ENCODE measurements at places on chromosomes 2 and 18.

DNA sequence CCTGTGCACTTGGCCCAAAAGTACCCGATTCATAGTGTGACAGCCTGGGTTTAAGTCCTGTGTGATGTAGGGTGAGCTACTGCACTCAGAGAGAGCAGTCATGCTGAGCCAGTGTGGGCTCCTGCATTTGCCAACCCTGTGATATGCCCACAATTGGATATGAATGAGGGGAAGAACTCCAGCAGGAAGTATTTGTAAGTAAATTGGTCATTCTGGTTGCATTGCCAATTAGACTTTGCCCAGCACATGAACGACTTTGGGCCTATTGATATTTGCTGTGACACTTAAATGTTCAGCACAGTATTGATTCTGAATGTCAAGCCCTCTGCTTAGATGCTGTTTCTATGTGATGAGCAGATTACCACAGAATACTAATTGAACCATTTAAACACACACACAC lies 570.9 kb downstream of the PIK3C3 start:
- DNase-seq: no peak

GRCh38 chr2:96528700-96529375 lies 7.7 kb upstream of the ARID5A start:
- no peak for DNase-seq

GRCh38 chr2:3356799-3357198 lies 20.8 kb downstream of the EIPR1 start:
- DNase-seq: no peak

- no peak for DNase-seq
These were observed 44.3 kb downstream of the CALCRL start for GRCh38 chr2:187403568-187404260.

DNA sequence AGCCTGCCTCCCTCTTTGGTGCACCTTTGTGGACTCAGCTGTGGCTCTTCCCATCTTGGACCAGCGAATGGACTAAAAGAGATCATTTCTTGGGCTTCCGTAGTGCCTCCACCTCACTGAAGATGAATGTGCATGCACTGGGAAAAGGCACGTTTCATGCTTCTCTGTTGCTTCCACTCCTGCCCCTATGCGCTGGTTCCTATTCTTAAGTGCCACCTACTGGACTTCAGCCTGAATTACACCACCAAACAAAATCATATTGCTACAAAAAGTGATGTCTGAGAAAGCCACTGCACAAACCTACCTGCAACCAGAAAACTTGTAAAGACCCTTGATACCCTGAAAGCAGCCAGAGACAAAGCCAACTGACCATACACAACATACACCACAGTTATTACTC lies 695.6 kb downstream of the TSN start:
- DNase-seq: no peak

GRCh38 chr2:67374949-67375348 lies 22.2 kb upstream of the ETAA1 start:
- no peak for DNase-seq

GRCh38 chr2:151113318-151113717 lies 148.3 kb downstream of the RBM43 start:
- DNase-seq: no peak

DNA sequence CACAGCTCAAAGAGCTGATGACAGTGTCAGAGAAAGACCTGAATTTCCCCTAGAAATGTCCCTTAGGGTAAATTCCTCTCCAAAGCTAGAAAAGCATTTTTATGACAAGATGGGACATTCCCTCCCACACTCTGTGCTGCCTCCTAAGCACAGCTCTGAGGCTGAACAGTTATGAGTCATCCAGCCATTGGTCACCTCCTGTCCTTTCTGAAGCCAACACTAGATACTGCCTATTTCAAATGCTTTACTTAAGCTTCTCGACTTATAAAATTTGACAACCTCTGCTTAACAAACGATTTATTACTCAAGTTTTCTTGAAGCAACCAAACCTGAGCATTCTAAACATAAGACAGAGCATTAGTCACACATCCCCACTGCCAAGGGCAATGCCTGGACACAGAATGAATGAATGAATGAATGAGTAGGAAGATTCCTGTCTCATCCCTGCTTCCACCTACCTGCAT lies 35.4 kb downstream of the B4GALT6 start:
- no peak for DNase-seq

DNA sequence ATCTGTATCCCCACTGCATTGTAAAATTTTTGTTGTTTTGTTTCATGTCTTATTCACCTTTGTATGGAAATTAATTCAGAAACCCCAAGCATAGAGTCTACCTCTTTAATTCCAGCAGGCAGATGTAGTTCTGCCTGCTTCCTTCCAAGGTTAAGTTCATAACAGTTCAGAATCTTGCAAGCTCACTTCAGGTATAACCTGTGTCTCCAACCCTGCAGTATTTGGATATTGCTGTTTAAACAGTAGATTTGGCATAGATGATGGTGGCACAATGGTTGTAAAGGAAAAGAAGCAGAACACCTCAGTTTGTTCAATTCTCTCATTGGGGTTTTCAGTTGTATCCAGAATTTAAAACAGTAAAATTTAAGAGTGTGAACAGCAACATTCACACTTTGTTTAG lies 21.2 kb downstream of the SULT1C2 start:
- DNase-seq: no peak

GRCh38 chr2:138087751-138088593 lies 123.7 kb downstream of the HNMT start:
- DNase-seq: no peak
